ENCODE measurements at places on chromosomes 12 and 14.

GRCh38 chr14:105023791-105024480 lies 3.1 kb upstream of the CDCA4 start:
- no peak for DNase-seq

DNA sequence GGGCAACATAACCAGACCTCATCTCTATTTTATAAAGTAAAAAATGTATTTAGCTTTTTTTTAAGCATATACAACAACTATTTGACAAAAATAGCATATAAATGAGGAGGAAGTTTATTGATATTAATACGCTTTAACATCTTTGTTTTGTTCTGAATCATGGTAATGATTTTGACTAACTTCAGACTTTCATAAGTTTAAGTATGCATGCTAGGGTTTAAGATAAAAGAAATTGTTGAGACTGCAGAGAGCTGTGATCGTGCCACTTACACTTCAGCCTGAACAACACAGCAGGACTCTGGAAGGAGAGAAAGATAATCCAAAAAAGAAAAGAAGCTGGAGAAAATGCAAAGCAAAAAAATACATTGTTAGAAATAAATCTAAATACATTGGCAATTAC lies 87.9 kb upstream of the AEBP2 start:
- DNase-seq: no peak

DNA sequence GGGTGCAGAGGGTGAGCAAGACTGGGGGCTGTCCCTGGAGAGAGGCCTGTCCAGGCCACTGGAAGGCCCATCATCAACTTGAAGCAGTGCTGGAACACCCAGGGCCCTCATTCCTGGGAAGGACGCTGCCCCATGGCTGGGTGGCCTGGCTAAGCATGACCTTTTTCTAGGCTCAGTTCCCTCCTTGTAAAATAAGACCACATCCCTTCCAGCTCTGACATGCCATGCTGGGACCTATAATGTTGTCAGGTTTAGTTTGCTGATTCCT lies 62.8 kb downstream of the SYNE3 start:
- DNase-seq: no peak

DNA sequence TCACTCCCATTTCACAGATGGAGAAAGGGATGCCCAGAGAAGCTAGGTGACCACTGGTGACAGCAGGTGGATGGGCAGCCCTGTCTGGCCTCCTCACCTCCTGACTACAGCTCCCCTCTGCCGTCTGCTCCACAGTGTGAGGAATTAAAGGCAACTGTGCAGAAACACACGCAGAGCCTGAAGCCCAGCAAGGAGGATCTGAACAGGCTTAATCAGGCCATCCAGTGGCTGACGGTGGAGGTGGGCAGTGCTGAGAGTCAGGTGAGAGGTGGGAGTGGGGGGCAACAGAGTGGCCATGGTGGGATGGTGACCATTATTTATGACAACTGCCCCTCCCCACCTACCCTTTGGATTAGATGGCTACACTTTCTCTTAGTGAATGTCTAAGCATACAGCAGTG lies 1.2 kb downstream of the KRT86 start:
- no peak for DNase-seq

GRCh38 chr12:76025601-76026575 lies 5.7 kb downstream of the PHLDA1 start:
- no peak for DNase-seq

DNA sequence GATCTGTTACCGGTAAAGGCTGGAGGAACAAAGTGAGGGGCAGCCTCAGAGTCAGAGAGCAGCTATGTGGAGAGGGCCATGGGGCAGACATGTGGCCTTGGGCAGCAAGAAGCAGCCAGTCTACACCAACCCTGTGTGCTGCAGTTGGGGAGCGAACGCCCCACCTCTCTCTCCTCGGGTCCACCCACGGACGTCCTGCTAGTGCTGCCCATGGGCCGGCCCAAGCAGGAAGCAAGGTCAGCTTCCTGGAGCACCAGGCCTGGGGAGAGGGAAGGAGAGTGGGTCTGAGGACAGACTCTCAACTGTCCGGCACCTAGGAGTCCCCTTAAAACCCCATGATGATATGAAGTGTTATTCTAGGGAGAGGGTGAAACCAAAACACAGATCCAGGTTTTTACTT lies 254.8 kb upstream of the FKBP4 start:
- DNase-seq: no peak

DNA sequence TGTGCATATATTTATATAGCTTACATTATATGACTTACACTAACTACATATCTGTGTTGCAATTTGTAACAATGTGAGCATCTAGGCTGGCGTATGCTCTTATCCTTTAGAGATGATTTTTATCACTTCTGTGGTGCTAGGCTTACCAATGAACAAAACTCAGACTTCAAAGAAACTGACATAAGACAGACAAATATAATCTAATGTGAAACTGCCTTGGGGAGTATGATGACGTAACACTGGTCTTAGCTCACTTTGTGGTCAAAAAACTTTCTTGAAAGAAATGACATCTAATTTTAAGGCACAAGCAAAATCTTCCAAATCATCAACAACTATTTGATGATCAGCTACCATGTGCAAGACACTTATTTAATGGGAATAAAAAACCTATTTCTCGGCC lies 50.0 kb downstream of the SOX5 start:
- no peak for DNase-seq

DNA sequence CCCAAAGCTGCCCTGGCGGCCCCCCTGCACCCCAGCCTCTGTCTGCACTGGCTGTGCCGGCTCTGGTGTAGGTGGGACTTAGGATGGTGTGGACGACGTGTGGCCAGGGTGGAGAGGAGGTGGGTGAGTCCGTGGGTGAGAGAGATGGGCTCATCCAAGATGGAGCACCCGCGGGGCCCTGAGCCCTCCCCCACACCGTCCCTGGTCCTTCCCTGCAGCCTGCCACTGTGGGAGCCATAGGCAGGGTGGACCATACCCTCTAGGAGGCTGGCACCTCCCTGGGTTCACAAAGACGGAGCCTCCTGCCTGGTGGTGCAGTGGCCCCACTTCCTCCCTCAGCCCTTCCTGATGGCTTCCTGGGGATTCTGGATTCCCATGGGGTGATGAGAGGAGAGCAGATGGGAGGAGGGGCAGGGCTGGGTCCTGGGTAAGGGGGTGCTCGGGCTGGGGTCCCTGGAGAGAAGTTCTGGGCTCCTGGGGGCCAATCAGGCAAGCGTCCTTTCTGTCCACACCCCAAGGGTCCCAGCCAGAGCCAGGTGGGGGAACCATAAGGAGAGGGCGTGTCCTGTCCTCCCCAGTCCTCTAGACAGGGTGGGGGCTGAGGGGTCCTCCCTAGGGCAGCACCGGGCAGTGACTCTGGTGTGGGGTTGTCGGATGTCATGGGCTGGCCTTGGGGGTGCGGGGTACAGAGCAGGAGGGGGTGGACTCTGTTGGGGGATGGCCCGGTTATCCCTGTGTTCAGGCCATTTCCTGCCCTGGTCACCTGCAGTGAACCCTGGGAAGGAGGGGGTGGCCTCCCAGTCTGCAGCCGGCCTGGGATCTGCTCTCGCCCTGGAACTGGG lies 384.8 kb downstream of the TMEM121 start:
- no peak for DNase-seq

DNA sequence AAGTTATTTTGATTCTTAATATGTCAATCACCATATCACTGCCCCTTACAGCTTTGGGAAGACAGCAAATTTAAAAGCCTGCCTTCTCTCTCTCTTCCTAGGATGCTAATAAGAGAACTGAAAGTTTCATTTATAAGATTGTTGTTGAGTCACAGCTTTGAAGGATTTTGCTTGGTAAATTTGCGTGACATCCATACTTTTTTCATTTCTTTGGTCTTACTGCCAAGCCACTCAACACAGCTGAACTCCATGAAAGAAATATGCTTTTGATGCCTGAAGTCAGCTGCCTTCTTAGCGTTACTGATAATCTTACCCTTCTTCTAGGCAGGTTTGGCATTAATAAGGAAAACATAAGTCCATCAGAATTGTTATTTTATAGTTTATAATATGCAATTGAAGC lies 155.0 kb downstream of the CRADD start:
- DNase-seq: no peak

DNA sequence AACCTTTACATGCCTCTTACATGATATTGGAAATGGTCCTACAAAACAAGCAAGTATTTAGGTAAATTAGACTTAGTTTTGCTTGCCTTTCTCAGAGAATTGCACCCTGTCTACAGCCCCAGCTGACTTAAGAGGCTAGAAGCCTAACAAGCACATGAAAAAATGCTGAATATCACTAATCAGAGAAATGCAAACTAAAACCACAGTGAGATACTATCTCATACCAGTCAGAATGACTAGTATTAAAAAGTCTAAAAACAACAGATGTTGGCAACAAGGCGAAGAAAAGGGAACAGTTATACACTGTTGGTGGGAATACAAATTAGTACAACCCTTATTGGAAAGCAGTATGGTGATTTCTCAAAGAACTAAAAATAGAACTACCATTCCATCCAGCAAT lies 103.8 kb downstream of the EGLN3 start:
- no peak for DNase-seq

DNA sequence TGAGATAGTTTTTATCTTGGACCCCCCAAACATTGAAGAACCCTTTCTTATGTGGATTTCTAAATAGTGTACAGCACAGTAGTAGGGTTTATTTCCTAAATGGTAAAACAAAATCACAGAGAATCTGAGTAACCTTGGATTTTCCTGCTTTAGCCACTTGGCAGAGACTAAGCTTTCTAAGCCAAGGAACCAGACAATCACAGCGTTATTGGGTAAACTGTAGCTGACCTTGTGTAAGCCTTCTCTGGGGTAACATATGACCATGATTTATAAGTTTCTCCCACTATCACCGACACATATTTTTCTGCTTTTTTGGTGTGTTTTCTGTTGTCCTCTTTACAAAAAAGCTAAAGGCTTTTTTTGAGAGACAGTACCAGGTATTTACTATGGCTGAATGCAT lies 136.3 kb upstream of the PZP start:
- DNase-seq: no peak

- DNase-seq: no peak
Measured at GRCh38 chr12:82593143-82593542, 93.6 kb upstream of the TMTC2 start.

DNA sequence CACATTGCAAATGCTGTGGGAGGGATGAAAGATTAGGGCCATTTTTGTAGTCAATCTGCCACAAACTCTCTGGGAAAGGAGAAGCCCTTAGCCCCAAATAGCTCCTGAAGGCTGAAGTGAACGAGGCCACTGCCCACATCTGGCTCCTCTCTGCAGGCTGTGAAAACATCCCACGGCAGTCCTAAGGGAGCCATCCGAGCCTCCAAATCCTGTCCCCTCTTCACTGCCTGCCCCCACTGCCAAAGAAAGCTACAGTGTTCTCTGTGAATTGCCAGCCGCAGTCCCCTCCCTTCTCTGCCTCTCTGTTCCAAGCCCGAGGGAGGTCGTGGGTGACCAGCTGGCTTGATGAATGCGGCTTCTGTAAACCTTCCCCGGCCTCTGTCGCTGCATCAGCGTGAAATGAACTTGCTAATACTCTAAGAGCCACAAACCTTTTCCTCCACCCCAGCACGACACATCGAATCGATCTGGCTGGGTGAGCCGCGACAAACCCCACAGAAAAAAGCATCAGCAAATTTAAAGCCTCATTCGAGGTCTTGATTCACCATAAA lies 180.7 kb upstream of the NRXN3 start:
- no peak for DNase-seq

- DNase-seq: no peak
Measured at GRCh38 chr12:30427555-30427954, 268.1 kb downstream of the IPO8 start.

GRCh38 chr12:72434999-72435398 lies 162.8 kb downstream of the TRHDE start:
- DNase-seq: no peak

GRCh38 chr14:56094076-56094475 lies 24.1 kb upstream of the PELI2 start:
- no peak for DNase-seq

GRCh38 chr14:66824251-66824650 lies 316.3 kb downstream of the GPHN start:
- DNase-seq: no peak
